ENCODE measurements at places on chromosomes 12 and 14. TPM values are rescaled to one million over a fixed set of nuclear protein-coding genes. Genes with fewer than 3 reads are reported as not detected.

- peaks cover 14% of the 10 kb centered on the region for H3K4me1 ChIP-seq
- no peaks in the 10 kb centered on the region for H3K36me3 ChIP-seq
- H3K27ac ChIP-seq: peak overlapping the region; percentile 60
Observed at GRCh38 chr12:89947437-89948270, 239.0 kb upstream of the ATP2B1 start.

GRCh38 chr12:71456990-71457389 lies 17.4 kb downstream of the LGR5 start:
- DNase-seq: no peak
- H3K27ac ChIP-seq: no peak overlapping the region
- H3K4me1 ChIP-seq: no peaks in the 10 kb centered on the region

DNA sequence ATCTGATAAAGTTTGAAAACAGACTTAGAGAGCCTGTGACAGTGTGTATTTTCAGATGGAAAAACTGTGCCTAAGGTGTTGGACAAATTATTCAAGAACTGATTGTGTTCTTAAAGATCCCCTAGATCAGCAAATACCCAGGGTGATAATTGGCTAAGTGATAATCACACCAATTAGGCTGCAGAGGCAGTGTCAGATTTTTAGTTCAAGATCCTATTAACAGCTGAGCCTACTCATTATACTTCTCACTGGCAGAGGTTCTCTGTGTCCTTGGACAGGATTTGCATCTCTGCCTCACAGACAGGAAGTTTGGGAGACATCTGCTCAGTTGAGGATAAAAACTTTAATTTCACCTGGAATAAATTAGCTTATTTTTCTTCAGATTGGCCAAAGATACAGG lies 4.3 kb upstream of the FGD4 start:
- no peaks in the 10 kb centered on the region for H3K27me3 ChIP-seq
- no peak for DNase-seq
- H3K4me1 ChIP-seq: peaks cover 6% of the 10 kb centered on the region
- H3K4me3 ChIP-seq: no peak overlapping the region
- no peaks in the 10 kb centered on the region for H3K36me3 ChIP-seq

DNA sequence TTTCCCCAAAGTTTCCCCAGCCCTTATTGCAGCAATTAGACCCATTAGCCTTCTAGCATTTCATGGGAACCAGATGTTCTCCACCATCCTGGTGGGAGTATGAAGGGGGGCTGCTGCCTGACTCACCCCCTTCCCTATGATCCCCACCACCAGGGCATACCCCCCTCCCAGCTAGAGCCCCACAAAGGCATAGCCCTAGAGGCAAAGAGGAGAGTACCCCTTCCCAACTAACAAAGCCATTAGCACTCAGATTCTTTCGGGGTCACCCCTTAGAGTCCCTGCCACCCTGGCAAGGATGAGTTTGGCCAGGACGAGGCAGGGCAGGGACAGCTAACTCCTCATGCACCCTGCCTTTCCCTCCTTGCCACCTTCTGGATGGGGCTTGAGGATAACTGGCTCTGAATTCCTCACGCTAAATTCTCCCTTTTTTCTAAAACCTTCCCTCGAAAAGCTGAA lies 9.2 kb downstream of the RARG start:
- no peak for DNase-seq
- H3K36me3 ChIP-seq: no peaks in the 10 kb centered on the region
- H3K27me3 ChIP-seq: no peaks in the 10 kb centered on the region
- peaks cover 24% of the 10 kb centered on the region for H3K4me1 ChIP-seq
- peak overlapping the region; percentile 15 for H3K27ac ChIP-seq

DNA sequence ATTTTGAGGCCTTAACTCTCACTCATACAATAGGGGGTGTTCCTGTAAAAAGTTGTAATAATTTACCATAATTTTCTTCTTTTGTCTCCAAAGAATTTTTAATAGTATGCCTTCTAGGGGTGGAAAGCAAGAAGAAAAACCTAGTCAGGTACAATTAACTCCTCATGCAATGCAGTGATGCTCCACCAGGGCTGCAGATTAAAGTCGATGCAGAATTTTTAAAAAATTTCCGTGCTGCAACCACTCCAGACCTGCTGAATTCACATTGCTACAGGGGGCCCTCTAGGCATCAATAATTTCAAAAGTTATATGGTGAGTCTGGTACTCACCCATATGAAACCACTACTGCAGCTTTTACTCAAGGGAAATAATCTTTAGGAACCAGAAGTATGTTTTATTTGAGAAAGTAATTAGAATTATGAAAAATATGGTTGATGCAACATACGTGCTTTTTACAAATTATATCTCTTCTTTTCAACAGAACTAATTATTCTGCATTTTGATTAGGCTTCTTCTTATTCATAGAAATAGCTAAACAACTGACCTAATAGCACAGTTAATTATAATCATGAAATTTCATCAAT lies 353.2 kb downstream of the BCAT1 start:
- H3K4me1 ChIP-seq: no peaks in the 10 kb centered on the region
- no peak overlapping the region for H3K4me3 ChIP-seq
- H3K36me3 ChIP-seq: no peaks in the 10 kb centered on the region

- H3K4me3 ChIP-seq: no peak overlapping the region
- peak; percentile 91 for DNase-seq
- H3K27me3 ChIP-seq: no peaks in the 10 kb centered on the region
- H3K36me3 ChIP-seq: no peaks in the 10 kb centered on the region
Observed at GRCh38 chr12:54379398-54380201, 4.9 kb downstream of the ZNF385A start.

DNA sequence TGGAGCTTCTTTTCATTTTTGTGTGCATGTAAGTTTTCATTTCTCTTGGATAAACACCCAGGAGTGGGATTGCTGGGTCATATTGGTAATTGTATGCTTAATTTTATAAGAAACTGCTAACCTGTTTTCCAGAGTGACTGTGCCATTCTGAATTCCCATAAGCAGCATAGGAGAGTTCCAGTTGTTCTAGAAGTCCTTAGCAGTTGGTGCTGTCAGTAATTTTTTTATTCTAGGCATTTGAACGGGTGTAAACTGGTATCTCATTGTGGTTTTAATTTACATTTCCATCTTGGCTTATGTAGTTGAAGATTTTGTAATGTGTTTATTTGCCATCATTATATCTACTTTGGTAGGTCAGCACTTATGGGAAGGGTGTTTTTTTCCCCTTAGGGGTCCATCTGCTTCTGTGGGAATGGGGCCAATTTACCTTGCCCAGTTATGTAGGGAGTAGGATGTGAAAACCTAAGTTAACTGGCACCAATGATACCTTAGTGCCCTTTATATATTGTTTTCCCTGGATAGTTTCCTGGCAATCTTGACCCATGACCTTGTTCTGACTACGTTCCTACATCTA lies 202.9 kb downstream of the AKAP6 start:
- H3K27me3 ChIP-seq: no peaks in the 10 kb centered on the region
- H3K27ac ChIP-seq: no peak overlapping the region
- DNase-seq: no peak
- no peaks in the 10 kb centered on the region for H3K4me1 ChIP-seq
- H3K36me3 ChIP-seq: no peaks in the 10 kb centered on the region
- no peak overlapping the region for H3K4me3 ChIP-seq

GRCh38 chr14:92585981-92586937 lies 72.7 kb downstream of the RIN3 start:
- no peak overlapping the region for H3K4me3 ChIP-seq
- H3K4me1 ChIP-seq: peaks cover 22% of the 10 kb centered on the region
- no peaks in the 10 kb centered on the region for H3K27me3 ChIP-seq
- no peaks in the 10 kb centered on the region for H3K36me3 ChIP-seq
- DNase-seq: peak; percentile 64

DNA sequence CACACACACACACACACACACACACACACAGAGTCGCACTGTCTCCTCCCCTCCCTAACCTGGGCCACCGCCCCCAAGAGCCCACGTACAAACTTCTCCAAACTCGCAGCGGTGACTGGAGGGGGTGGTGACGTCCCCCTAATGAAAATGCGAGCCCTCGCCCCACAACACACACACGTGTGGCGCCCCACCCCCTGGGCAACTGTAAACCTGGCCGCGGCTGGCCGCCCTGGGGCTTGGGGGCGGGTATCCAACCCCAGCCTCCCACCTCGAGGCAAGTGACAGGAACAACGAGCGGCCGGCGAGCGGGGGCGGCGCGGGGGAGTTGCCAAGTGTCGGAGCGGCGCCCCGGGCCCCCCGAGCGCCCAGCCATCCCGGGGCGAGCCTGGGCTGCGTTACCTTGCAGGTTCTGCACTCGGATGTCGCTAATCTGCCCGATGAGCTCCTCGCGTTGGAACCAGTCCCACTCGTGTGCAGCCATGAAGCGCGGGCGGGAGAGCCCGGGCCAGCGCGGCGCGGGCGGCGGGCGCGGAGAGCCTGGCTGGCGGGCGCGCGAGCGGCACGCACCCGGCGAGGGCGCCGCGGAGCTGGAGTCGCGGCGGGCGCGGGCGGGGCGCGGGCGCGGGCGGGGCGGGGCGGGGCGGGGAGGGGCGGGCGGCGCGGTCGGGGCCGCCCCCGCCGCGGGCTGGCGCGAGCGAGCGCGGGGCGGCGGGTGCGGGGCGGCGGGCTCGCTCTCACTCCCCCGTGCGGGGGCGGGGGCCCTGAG lies at the start of gene CLMN:
Gene CLMN (minus strand): TSS at position 597 of the 766 bp plus-strand sequence. CDS start 116 bp downstream, at position 481.
- DNase-seq: peak; percentile 40
- H3K4me3 ChIP-seq: peak within 1 kb of the TSS; percentile 63
- H3K36me3 ChIP-seq: no peaks in the 10 kb centered on the region
- H3K27ac ChIP-seq: peak within 1 kb of the TSS; percentile 47
- peaks cover 8% of the 10 kb centered on the region for H3K4me1 ChIP-seq

- no peak overlapping the region for H3K27ac ChIP-seq
- H3K4me1 ChIP-seq: peaks cover 5% of the 10 kb centered on the region
Observed at GRCh38 chr12:104407922-104408321, 48.8 kb upstream of the CHST11 start.

- no peaks in the 10 kb centered on the region for H3K36me3 ChIP-seq
- H3K4me1 ChIP-seq: peaks cover 48% of the 10 kb centered on the region
- DNase-seq: peak; percentile 57
- H3K27me3 ChIP-seq: no peaks in the 10 kb centered on the region
- H3K27ac ChIP-seq: peak overlapping the region; percentile 95
Observed at GRCh38 chr12:122421187-122421820, 1.2 kb downstream of the CLIP1 start.

- no peaks in the 10 kb centered on the region for H3K27me3 ChIP-seq
- no peak overlapping the region for H3K4me3 ChIP-seq
- no peak overlapping the region for H3K27ac ChIP-seq
- H3K4me1 ChIP-seq: peaks cover 55% of the 10 kb centered on the region
- H3K36me3 ChIP-seq: peaks cover 17% of the 10 kb centered on the region
Observed at GRCh38 chr12:109464642-109465351, 12.3 kb downstream of the KCTD10 start.

- no peak overlapping the region for H3K4me3 ChIP-seq
- H3K27me3 ChIP-seq: no peaks in the 10 kb centered on the region
- no peak overlapping the region for H3K27ac ChIP-seq
- DNase-seq: no peak
- no peaks in the 10 kb centered on the region for H3K4me1 ChIP-seq
Observed at GRCh38 chr14:31957565-31957964, 119.5 kb upstream of the ARHGAP5 start.

GRCh38 chr12:56084958-56085543 lies 5.1 kb downstream of the ERBB3 start:
- H3K27me3 ChIP-seq: no peaks in the 10 kb centered on the region
- no peak overlapping the region for H3K27ac ChIP-seq
- DNase-seq: no peak
- no peak overlapping the region for H3K4me3 ChIP-seq

GRCh38 chr12:8822298-8822697 lies at the start of gene A2ML1:
TSS of gene A2ML1 (plus strand) at chr12:8822621. CDS start at chr12:8822652, 31 bp downstream.
- H3K4me3 ChIP-seq: no peak within 1 kb of the TSS
- H3K27me3 ChIP-seq: no peaks in the 10 kb centered on the region
- no peaks in the 10 kb centered on the region for H3K4me1 ChIP-seq
- H3K36me3 ChIP-seq: no peaks in the 10 kb centered on the region

DNA sequence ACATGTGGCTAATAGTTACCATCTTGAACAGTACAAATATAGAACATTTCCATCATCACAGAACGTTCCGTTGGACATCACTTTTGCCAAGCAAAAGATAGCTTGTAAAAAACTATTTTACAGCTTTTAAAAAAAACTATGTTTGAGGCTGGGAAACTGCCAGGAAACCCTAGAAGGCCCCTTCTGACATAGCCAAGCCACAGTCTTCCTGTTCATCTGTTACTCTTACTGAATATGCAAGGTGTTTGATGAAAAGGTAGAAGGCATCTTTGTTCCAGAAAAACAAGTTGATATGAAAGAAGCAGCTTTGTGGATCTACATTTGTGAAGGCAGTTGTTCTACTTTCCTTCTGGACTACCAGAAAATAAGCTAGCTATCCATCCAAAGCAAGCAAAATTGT lies 23.6 kb upstream of the WNK1 start:
- peaks cover 17% of the 10 kb centered on the region for H3K4me1 ChIP-seq
- H3K27ac ChIP-seq: no peak overlapping the region
- DNase-seq: no peak
- no peak overlapping the region for H3K4me3 ChIP-seq

DNA sequence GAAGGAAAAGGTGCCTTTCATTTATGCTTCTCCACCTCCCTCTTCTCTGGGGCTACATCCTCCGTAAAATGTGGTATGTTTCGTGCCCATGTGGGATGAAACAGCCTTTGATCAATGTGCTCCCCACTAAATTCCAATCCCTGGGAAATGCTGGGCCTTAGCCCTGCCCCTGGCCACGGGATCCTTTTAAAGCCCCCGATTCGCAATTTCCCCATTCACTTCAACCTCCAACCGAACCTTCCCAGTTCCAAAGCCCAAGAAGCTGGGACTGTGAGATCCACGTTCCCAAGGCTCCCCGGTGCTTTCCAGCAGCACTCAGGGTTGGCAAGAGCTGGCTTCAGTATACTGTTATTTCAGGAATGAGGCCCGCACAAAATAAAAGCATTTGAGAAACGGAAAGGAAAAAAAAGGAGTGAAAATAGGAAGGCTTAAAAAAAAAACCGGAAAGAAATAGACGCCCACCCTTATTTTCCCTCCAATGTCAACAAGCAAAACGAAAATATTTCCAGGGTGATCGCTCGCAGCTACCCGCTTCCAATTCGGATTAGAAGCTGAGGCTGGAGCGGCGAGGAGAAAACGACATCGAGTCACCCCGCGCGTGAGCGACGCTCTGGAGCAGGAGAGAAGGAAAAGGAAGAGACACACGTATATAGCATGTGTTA lies 1.3 kb upstream of the FOXG1 start:
- peaks cover 87% of the 10 kb centered on the region for H3K27me3 ChIP-seq
- H3K36me3 ChIP-seq: no peaks in the 10 kb centered on the region
- no peak overlapping the region for H3K27ac ChIP-seq
- no peak for DNase-seq
- peak overlapping the region; percentile 52 for H3K4me3 ChIP-seq

- no peaks in the 10 kb centered on the region for H3K4me1 ChIP-seq
- H3K27ac ChIP-seq: no peak overlapping the region
- H3K36me3 ChIP-seq: peaks cover 6% of the 10 kb centered on the region
- no peak for DNase-seq
- H3K4me3 ChIP-seq: no peak overlapping the region
Observed at GRCh38 chr12:133202493-133203343, 21.4 kb downstream of the ZNF268 start.

- H3K27ac ChIP-seq: no peak overlapping the region
- DNase-seq: no peak
- no peaks in the 10 kb centered on the region for H3K36me3 ChIP-seq
- H3K4me3 ChIP-seq: no peak overlapping the region
- H3K27me3 ChIP-seq: no peaks in the 10 kb centered on the region
- H3K4me1 ChIP-seq: no peaks in the 10 kb centered on the region
Observed at GRCh38 chr12:64995816-64996215, 125.3 kb downstream of the WIF1 start.

GRCh38 chr12:52634266-52635056 lies 16.1 kb upstream of the KRT73 start:
- H3K27ac ChIP-seq: no peak overlapping the region
- H3K4me3 ChIP-seq: no peak overlapping the region
- H3K4me1 ChIP-seq: no peaks in the 10 kb centered on the region
- no peaks in the 10 kb centered on the region for H3K36me3 ChIP-seq

Gene CPNE6
- 0.22 TPM for polyA plus RNA-seq

Gene ACOT6
- polyA plus RNA-seq: 0.17 TPM

Gene IFNG-AS1
- polyA plus RNA-seq: not detected

Gene REC8
- polyA plus RNA-seq: 3.6 TPM

Gene AEBP2
- polyA plus RNA-seq: 20.8 TPM

All from adrenal gland (tissue), 19 donors.